ENCODE measurements at places on chromosomes 13 and 19.

GRCh38 chr13:42950181-42950580 lies 41.9 kb downstream of the EPSTI1 start:
- DNase-seq: no peak

DNA sequence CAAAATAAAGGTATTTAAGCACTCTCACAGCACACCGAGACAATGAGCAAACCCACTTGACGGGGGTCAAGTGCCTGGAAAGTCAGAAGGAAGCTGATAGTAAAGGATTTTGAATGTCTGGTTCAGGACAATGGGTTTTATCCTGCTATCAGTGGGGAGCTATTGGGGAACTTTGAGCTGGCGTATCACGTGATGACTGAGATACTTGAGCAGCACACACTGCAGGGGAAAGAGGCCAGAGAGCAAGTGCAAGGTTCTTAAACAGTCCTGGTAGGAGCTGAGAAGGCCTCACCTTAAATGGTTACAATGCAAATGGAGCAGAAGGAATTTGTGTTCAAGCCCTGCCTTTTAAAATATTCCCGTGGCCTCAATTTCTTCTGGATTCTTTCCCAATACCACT lies 225.3 kb downstream of the LACC1 start:
- DNase-seq: no peak

- no peak for DNase-seq
Observed at GRCh38 chr13:38753878-38754277, 67.0 kb downstream of the FREM2 start.

GRCh38 chr19:46000491-46001246 lies 5.4 kb downstream of the CCDC61 start:
- DNase-seq: no peak

- DNase-seq: no peak
Observed at GRCh38 chr13:108272333-108272732, 2.8 kb downstream of the TNFSF13B start.

GRCh38 chr19:51808333-51808986 lies 13.5 kb downstream of the FPR3 start:
- no peak for DNase-seq

Measured in right forelimb (tissue), 1 donor.